ENCODE measurements at places on chromosomes 16 and 17.

- H3K36me3 ChIP-seq = no peaks in the 10 kb centered on the region
- H3K27me3 ChIP-seq = peaks cover 20% of the 10 kb centered on the region
- H3K4me1 ChIP-seq = peaks cover 3% of the 10 kb centered on the region
- no peak overlapping the region for H3K27ac ChIP-seq
- H3K4me3 ChIP-seq = no peak overlapping the region
These were observed 322.5 kb downstream of the C16orf95 start for GRCh38 chr16:86994651-86995171.

DNA sequence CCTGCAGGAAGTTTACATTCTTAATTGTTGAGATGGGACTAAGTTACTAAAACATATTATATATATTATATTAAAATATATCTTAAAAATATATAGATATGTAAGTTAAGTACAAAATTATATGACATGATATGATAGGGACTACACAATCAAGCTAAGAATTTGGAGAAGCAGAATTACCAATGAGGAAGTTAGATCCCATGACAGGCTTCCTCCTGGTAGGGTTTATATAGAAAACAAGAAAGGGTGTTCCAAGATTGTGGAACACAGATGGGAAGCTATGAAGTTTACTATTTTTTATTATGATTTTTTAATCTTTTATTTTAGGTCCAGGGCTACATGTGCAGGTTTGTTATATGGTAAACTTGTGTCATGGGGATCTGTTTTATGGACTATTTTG is 260.8 kb upstream of the ZFHX3 start:
- H3K4me1 ChIP-seq = no peaks in the 10 kb centered on the region
- no peak for DNase-seq
- no peak overlapping the region for H3K27ac ChIP-seq
- H3K27me3 ChIP-seq = peaks cover 1% of the 10 kb centered on the region
- no peak overlapping the region for H3K4me3 ChIP-seq
- H3K36me3 ChIP-seq = no peaks in the 10 kb centered on the region

GRCh38 chr17:33220036-33220435 is 73.1 kb downstream of the ASIC2 start:
- no peak overlapping the region for H3K27ac ChIP-seq
- H3K4me1 ChIP-seq = no peaks in the 10 kb centered on the region
- H3K4me3 ChIP-seq = no peak overlapping the region
- peaks cover 2% of the 10 kb centered on the region for H3K27me3 ChIP-seq
- DNase-seq = no peak
- no peaks in the 10 kb centered on the region for H3K36me3 ChIP-seq

- DNase-seq = no peak
- no peak overlapping the region for H3K27ac ChIP-seq
- no peaks in the 10 kb centered on the region for H3K27me3 ChIP-seq
- peaks cover 38% of the 10 kb centered on the region for H3K36me3 ChIP-seq
- no peak overlapping the region for H3K4me3 ChIP-seq
These were observed 28.2 kb downstream of the CRAMP1 start for GRCh38 chr16:1640261-1640941.

DNA sequence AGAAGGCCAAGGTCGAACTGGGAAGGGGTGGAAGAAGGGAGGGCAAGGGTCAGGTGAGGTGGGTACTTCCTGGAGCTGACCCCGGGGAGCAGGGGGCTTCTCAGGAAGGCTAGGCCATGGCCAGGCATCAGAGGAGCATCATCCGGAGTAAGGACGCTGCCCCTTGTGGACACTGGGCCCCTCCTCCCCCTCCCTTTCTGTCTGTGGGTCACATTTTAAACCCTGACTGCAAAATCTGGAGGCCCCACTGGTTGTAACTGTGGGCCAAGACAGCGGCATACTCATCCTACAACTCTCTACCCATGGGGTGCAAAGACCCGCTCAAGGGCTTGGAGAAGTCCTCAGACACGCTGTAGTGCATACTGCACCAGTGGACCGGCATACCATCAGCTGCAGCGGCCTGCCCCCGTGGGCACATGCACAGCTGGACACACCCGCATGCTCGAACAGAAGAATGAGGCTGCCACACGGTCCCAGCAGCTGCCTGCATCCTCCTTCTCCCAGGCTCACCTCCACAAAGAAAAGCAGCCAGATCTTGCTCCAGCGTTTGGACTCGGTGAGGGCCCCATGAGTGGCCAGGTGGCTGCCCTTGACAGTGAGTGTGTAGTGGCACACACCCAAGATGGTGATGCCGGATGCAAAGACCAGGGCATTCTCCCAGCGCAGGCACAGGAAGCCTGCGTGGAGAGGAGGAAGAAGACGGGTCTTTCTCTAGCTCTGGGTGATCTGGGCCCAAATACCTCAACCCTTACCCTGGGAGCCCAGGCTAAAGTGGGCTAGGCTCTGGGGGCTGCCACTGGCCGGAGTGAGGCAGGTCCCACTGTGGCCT is 1.2 kb downstream of the FADS6 start:
- DNase-seq = no peak
- peaks cover 3% of the 10 kb centered on the region for H3K4me1 ChIP-seq
- H3K36me3 ChIP-seq = no peaks in the 10 kb centered on the region
- H3K27me3 ChIP-seq = peaks cover 40% of the 10 kb centered on the region
- H3K27ac ChIP-seq = no peak overlapping the region

Measured in activated naive CD8-positive, alpha-beta T cell treated with anti-CD3 and anti-CD28 coated beads, Interleukin-2, amount 50 U/mL, for 24 hours (primary cell).